Right ventricle myocardium inferior (tissue), 1 donor: ENCODE measurements at places on chromosomes 12 and 14. TPM values are rescaled to one million over a fixed set of nuclear protein-coding genes. Genes with fewer than 3 reads are reported as not detected.

The PROX2 gene
- total RNA-seq = not detected

The DLGAP5 gene
- total RNA-seq = 0.51 TPM

The NTF3 gene
- 0.78 TPM for total RNA-seq

The TMEM179 gene
- not detected for total RNA-seq

The EGLN3 gene
- total RNA-seq = 136 TPM

The TAS2R9 gene
- not detected for total RNA-seq

The TOMM20L gene
- not detected for total RNA-seq

The GPRC5A gene
- 1.7 TPM for total RNA-seq

The KRT79 gene
- not detected for total RNA-seq

The PGAM5 gene
- total RNA-seq = 34.1 TPM

The EIF2B1 gene
- total RNA-seq = 33.1 TPM

The NFATC4 gene
- total RNA-seq = 28.4 TPM

The HOTAIR gene
- not detected for total RNA-seq

The PIANP gene
- 0.27 TPM for total RNA-seq

The SRGAP1 gene
- 2.2 TPM for total RNA-seq

The CLEC14A gene
- total RNA-seq = 32.0 TPM

The ATP6V1D gene
- 156 TPM for total RNA-seq

The PLEKHA5 gene
- total RNA-seq = 52.6 TPM

The IL23A gene
- not detected for total RNA-seq

The ACOT4 gene
- 0.97 TPM for total RNA-seq

The SERPINA9 gene
- total RNA-seq = not detected

The FGFR1OP2 gene
- 30.6 TPM for total RNA-seq

The KANSL2 gene
- total RNA-seq = 19.7 TPM

The PMCH gene
- total RNA-seq = not detected

The TBC1D30 gene
- total RNA-seq = 0.35 TPM

The ITGA7 gene
- 479 TPM for total RNA-seq

The SOX5 gene
- total RNA-seq = 3.2 TPM

The SPX gene
- total RNA-seq = 12.4 TPM

The ADCY6 gene
- total RNA-seq = 55.6 TPM

The ZNF891 gene
- 1.2 TPM for total RNA-seq

The ITGB7 gene
- 0.76 TPM for total RNA-seq

The RAB5B gene
- total RNA-seq = 113 TPM

The ETNK1 gene
- 17.0 TPM for total RNA-seq

The PRPH gene
- 0.57 TPM for total RNA-seq

The COQ10A gene
- 130 TPM for total RNA-seq

The KRT75 gene
- total RNA-seq = not detected

The C12orf54 gene
- total RNA-seq = not detected

The IL26 gene
- not detected for total RNA-seq

The RAD9B gene
- total RNA-seq = 1.1 TPM

The PTCSC3 gene
- not detected for total RNA-seq

The PNMA1 gene
- total RNA-seq = 14.9 TPM

The AQP6 gene
- not detected for total RNA-seq

The AKAP3 gene
- total RNA-seq = 2.5 TPM

The FZD10 gene
- total RNA-seq = not detected

The ALDH1L2 gene
- 2.7 TPM for total RNA-seq

The ATP5F1B gene
- 3,152 TPM for total RNA-seq

The SLC5A8 gene
- not detected for total RNA-seq

The UBC gene
- total RNA-seq = 1,199 TPM

The STAC3 gene
- 1.2 TPM for total RNA-seq

The KLRK1 gene
- total RNA-seq = 1.2 TPM

The SRRM4 gene
- total RNA-seq = 0.43 TPM

The FOXN4 gene
- total RNA-seq = not detected

The ACYP1 gene
- 11.7 TPM for total RNA-seq

The CAMKK2 gene
- 15.2 TPM for total RNA-seq
